ENCODE measurements at places on chromosomes 2 and 18.

- DNase-seq = no peak
Measured at GRCh38 chr2:136065384-136065783, 52.6 kb downstream of the CXCR4 start.

DNA sequence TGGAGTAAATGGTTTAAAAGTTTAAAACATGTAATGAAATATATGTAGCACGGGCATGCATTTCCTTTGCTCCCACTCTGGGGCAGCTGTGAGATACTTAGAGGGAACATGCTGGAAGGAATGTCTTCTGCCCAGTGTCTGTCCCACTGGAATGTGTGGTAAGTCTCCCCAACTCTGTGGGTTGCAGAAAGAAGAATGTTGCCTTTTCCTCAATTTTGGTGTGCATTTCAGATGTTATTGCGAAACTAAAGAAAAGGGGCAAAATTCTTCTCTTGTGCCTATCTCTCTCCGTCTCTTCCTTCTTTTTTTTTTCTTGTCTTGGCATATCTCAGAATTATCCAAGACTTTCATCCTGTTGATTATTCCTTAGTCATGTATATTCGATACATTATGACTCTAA, 201.1 kb downstream of the SH3RF3 start:
- DNase-seq = no peak

DNA sequence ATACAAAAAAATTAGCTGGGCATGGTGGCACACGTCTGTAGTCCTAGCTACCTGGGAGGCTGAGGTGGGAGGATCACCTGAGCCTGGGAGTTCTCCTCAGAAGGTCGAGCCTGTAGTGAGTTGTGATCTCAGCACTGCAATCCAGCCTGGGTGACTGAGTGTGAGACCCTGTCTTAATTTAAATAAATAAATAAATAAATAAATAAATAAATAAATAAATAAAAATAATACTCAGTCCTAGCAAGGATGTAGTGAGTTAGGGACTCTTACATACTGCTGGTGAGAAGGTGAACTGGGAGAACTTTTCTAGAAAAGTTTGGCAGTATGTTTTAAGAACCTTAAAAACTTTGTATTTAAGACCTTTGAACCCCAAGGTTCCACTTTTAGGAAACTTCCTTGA, 230.0 kb downstream of the CLIP4 start:
- no peak for DNase-seq

- no peak for DNase-seq
Measured at GRCh38 chr2:160073284-160073888, 11.0 kb upstream of the PLA2R1 start.

DNA sequence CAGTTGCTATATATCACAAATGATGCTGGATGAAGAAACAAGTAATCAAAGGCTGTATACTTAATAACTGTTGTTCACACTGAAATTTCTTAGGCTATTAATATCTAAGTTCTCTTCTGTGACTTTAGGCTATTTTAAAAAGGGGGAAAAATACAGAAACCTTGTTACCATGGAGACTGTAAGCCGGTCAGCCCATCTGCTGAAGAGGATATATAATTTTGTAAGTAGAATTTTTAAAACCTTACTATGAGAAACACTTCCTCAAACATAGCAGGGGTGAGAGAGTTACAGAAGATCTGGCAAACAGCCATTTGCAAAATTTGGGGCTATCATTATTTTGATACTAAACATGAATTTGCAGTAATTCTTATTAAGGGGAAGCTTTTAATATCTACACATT, 27.8 kb downstream of the CACNB4 start:
- DNase-seq = no peak
